Occipital lobe (tissue), 3 donors: ENCODE measurements at places on chromosomes 12 and 14.

- peak; percentile 18 for DNase-seq
Measured at GRCh38 chr12:103495469-103496456, at the start of gene C12orf42. C12orf42 (minus strand) TSS chr12:103495968; CDS start chr12:103478426, 17,542 bp downstream.

DNA sequence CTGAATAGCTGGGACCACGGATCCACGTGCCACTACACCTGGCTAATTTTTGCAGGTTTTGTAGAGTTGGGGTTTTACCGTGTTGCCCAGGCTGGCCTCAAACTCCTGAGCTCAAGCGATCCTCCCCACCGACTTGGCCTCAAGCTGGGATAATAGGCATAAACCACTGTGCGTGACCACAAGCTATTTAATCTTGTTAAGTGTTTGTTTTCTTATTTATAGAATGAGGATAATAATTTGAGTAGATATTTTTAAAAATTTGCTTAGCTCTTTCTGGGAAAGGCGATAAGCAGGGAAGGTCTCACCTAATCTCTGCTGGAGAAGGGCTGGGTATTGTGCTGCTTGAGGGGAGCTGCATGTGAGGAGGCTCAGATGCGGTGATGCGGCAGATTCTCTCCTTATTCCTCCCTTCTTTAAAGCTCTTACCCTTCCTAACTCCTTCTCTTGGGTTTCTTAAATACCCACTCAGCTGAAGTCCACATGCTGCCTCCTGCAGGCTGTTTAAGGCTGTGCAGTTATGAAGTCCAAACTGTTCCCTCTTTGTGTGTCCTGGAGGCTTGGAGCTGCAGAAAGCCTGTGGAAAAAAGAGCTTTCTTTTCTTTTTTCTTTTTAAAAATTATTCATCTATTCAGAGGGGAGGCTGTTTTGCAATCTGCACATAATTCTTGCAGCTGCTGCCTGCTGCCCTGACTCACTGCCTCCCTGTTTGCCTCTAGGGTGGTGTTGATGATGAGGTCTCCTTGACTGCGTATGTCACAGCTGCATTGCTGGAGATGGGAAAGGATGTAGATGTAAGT, 37.9 kb downstream of the A2ML1 start:
- no peak for DNase-seq

- no peak for DNase-seq
Measured at GRCh38 chr14:76901171-76902055, 75.2 kb downstream of the LRRC74A start.

DNA sequence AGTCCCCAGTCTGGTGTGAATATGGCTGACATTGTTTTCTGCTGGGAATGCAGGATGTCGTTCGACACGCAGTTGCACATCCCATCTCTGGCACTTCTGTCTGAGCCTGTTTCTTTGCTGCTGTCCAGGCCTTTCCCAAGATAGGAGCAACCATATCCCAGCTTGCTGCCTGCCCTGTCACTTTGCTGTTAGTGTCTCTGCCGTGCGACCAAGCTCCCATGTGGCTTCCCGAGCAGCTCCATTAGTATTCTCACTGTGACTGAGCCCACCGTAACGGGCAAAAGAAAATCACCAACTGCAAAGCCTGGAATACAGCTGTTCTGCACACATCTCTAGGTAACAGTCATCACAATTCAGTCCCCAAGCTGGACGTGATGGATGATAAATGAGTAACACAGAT, 66.0 kb upstream of the CPSF6 start:
- DNase-seq = no peak

DNA sequence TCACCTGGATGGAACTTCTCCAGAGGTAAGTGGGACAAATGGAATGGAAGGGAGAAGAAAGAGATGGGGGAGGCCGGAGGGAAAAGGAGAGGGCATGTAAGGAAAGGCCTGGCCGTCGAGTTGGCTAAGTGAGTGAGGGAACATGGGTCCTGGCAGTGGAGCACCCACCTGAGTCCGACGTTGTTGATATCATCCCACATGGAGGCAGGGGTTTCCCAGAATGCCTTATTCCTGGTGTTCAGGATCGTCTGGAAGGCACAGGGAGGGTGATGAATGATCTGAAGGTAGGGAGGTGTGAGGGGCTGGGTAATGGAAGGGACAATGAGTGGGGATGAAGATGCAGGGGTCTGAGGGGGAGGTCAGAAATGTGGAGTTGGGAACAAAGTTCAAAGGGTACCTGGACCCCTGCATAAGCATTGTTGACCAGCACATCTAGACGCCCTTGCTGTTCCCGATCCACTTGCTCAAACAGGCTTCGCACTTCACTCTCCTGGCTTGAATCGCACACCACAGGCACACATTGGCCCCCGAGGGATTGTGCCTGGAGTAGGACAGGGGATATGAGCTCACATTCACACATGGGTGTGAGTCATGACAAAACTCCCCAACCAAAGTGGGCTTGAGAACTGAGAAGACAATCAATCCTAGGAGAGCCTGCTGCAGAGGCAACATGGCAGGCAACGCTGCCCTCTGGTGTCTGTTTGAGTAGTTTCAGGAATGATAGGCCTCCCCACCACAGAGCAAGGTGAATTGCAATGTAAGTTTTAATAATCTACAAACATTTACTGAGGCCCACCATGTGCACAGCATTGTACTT, 3.0 kb downstream of the DHRS1 start:
- peak; percentile 16 for DNase-seq

DNA sequence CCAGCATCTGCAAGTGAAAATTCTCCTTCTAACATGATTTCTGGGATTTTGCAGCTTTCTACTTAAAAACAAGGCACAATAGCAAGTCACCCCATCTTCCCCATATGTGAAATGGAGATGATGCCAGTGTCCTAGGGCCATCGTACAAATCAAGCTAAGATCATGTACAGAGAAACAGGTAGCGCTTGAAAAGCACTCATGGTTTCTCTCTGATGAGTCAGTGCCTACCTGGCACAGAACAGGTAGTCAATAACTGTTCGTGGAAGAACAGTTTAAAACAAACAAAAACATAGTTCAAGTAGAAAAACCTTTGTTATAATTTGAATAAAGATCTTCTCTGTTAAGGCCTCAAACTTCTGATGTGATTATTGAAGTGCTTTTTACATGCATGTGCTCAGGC, 46.9 kb downstream of the RAD52 start:
- DNase-seq = no peak

DNA sequence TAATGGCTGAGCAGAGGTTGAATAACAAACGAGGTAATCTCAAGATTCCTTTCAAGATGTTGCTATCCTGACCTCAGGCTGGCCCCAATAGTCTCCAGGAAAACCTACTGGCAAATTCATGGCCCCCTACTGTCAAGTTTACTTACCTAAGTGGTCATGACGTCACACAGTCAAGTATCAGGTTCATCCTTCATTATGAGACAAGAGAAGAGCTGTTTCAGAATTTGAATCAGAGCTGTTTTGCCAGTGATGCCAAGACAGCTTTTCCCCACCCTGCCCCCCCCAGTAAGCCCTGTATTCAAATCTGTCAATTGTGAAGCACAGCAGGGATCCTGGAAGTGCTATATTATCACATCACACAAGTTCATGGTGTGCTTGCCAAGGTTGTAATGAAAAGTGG, 509.6 kb downstream of the NOVA1 start:
- no peak for DNase-seq

GRCh38 chr14:104973385-104974145, 4.6 kb downstream of the AHNAK2 start:
- no peak for DNase-seq

GRCh38 chr12:32257695-32258496, 141.5 kb upstream of the FGD4 start:
- DNase-seq = no peak

- no peak for DNase-seq
Measured at GRCh38 chr14:80959496-80959895, 4.1 kb downstream of the TSHR start.

DNA sequence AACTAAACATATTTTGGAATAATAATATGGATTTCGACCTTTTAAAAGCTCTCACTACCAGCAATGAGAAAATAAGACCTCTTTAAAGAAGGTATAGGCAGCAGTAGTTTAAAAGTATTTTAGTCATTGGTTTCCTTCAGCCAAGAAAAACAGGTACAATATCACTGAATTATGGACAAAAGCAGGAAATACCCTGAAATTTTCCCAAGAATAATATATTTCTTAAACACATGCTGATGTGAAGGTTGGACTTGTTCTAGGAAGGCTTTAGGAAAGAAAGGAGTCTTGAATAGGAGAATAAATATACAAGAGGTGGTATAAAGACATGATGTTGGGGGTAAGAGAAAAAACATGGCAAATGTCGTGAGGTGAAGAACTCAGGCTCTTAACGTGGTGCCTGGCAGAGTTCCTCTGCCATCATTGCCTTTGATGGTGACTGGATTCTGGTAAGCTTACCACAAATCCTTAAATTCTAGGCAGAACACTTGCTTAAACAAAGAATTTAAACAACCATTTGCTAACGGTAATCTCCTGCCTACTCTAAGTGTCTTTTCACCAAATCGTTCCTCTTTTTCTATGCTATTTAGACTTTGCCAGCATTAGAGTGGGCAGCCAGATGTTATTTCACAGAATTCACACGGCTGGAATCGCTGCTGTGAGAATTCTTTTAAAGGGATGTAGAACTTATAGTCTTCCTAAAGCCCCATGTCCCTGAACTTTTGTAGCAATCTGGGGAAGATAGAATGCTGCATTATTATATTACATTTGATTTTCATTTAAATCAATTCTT, 11.9 kb upstream of the NUDT4 start:
- DNase-seq = no peak

GRCh38 chr12:113003636-113004035, 25.3 kb downstream of the OAS2 start:
- no peak for DNase-seq

GRCh38 chr12:65675141-65675621, 149.1 kb upstream of the HMGA2 start:
- DNase-seq = no peak

DNA sequence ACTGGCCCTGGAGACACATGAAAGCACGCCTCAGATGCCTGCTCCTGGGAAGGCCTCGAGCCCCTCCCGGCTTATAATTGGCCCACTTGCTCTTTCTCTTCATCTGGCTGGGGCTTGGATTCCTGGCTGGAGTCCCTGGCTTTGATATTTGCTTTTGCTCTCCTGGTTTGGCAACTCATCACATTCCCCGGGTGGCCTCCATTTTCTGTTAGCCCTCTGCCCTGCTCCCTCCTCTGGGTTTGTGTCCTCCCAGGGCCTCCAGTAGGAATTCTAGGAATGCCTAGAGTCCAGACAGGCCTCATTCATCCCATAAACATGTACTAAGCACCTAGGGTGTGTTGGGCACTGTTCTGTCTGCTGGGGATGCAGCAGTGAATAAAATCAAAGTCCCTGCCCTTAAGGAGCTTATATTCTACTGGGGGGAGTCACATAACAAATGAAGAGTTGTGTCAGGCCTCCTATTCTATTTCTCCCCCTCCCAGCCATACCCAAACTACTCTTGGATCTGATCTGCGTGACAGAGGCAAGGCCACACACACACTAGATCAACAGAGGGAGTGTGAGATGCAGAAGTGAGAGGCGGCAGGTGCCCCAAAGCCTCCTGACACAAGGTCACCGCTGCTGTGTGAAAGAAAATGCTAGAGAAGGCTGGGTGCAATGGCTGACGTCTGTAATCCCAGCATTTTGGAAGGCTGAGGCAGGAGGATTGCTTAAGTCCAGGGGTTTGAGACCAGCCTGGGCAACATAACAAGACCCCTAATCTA, 21.3 kb upstream of the TSPAN9 start:
- no peak for DNase-seq

GRCh38 chr14:30238936-30239335, 311.3 kb upstream of the PRKD1 start:
- DNase-seq = no peak

DNA sequence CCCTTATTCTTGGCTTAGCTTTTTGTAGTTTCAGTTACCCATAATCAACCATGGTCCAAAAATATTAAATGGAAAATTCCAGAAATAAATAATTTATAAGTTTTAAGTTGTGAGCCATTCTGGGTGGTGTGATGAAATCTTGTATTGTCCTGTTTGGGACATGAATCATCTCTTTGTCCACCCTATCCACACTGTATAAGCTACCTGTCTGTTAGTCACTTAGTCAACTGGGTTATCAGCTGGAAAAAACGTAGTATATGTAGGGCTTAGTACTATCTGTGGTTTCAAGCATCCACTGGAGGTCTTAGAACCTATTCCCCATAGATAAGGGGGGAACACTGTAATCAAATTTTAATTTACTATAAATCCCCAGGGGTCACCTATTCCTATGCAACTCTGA, 52.7 kb downstream of the NKX2-1 start:
- no peak for DNase-seq

- no peak for DNase-seq
Measured at GRCh38 chr14:51457843-51458562, 193.7 kb upstream of the FRMD6 start.

DNA sequence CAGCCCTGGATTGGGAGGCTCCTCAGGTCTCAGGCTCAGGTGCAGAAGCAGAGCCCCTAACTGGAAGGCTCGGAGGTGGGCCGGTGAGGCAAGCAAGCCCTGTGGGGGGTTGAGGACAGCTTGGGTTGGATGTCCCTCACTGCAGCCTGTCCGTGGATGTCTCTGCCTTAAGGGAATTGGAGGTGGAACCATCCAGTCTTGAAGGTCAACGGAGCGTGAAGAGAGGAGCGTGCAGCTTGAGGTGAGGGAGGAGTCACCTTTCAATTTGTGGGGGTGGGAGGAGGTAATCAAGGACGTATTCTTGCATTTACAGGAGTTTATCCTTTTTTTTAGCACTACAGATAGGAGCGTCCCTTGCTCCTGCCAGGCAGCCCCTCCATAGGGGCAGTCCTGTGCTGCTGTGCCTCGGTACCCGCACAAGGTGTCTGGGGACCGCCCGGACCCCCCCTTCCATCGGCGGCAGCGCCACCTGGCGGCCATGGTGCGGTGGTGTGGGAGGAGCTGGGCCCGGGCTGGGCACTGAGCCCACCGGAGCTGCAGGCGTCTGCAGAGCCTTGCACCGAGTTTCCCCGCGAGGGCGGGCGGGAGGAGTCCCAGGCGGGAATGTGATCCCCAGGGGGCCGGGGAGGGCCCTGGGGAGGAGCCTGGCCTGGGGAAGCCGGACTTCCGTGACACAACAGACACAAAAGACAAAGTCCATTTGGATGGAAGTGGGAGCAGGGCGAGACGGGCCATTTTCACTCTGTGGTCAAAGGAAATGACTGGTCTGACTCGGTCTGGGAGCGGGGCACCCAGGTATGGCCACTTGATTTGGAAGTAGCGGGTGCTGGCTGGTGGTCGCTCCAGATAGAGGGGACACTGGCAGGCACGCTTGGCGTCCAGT, 864 bp downstream of the DNAJC22 start:
- peak; percentile 77 for DNase-seq

DNA sequence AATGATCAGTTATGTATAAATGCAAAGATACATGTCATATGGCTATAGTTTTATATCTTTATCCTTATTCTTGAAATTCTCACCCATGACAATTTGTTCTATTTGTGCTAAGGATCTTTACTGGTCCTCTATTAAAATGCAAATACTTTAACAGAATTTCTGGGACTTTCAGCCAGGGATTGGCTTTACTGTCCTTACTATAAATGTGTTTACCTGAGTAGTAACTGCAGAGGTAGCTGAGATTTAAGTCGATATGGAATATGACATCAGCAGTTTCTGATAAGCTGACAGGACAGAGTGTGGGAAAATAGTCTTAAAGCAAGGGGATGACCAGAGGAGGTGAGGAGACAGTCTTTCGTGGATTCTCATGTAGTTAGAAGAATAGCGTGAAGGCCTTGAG, 206.4 kb downstream of the DIO2 start:
- no peak for DNase-seq

- DNase-seq = no peak
Measured at GRCh38 chr12:49867570-49868341, 24.9 kb upstream of the BCDIN3D start.

- no peak for DNase-seq
Measured at GRCh38 chr14:78975734-78976133, 805.6 kb downstream of the NRXN3 start.
